ENCODE measurements at places on chromosomes 1 and 21.

DNA sequence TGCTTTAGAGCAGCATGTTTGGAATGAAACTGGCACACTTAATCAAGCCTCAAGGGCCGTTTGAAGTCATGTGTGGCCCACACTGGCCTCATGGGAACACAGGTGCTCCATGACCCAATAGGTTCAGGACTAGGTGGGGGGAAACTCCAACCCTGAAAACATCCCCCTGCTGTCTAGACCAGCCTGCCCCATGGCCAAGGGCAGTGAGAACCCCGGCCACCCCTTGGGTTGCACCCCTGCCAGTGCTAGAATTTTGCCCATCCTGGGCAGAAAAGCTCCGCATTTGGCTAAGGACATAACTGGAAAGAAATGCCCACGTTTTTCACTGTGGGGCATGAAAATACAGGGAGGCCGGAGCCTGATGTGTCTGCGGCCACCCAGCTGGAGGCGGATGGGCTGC is 6.1 kb upstream of the PTGER3 start:
- no peak for DNase-seq

GRCh38 chr1:30413606-30414005 is 309.8 kb downstream of the MATN1 start:
- DNase-seq, result no peak

GRCh38 chr1:114152508-114153260 is 985 bp downstream of the SYT6 start:
- DNase-seq, result peak; percentile 31

GRCh38 chr1:244060686-244061085 is 9.6 kb downstream of the ZBTB18 start:
- no peak for DNase-seq

GRCh38 chr1:27556781-27557595 is 47.0 kb downstream of the AHDC1 start:
- peak; percentile 97 for DNase-seq

DNA sequence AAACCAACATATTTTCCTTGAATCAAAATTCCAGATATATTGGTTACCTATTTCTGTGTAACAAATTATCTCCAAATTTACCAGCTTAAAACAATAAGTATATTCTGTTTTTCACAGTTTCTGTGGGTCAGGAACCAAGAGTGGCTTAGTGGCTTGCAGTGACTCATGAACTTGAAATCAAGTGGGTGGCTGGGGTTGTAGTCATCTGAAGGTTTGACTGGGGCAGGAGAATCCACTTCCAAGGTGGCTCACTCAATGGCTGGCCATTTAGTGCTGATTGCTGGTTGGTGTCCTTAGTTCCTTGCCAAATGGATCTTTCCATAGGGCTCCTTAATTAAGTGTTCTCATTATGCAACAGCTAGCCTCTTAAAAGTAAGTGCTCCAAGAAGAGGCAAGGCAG is 43.8 kb downstream of the ALG14 start:
- DNase-seq, result no peak

DNA sequence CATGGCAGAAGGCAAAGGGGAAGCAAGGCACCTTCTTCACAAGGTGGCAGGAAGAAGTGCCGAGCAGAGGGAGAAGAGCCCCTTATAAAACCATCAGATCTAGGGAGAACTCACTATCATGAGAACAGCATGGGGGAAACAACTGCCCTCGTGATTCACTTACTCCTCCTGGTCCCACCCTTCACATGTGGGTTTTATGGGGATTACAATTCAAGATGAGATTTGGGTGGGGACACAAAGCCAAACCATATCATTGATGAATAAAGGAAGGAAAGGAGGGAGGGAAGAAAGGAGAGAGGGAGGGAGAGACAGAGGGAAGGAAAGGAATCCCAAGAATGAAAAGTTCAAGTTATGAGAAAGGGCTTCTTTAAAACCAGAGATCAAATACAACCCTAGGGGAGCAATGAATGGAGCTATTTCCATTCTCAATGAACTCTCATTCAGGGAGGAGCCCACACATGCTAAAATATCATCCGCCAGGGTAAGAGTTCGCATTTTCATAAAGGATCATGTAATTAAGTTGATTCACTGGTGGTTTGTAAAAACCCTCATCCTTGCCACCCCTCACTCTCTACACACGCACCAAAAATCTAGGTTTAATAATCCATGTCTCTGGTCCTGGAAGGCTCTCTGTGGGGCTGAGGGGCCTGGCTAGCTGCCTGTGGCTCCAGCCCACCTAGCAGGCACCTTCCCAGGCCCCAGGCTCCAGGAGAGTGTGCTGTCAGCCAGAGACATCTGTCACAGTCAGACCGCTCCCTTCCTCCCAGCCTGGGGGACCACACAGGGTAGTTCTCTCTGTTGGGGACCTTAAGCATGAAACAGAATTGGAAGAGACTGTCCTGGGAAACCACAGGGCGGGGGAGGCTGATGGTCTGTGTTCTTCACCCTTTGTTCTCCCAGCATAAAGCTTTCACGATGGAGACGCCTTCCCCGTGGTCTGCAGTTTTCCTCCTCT is 94.0 kb downstream of the CCDC185 start:
- DNase-seq, result no peak

- DNase-seq, result no peak
These were observed 366.3 kb downstream of the TBX15 start for GRCh38 chr1:118621839-118622238.

GRCh38 chr1:117682372-117682771 is 76.5 kb downstream of the TENT5C start:
- DNase-seq, result no peak

DNA sequence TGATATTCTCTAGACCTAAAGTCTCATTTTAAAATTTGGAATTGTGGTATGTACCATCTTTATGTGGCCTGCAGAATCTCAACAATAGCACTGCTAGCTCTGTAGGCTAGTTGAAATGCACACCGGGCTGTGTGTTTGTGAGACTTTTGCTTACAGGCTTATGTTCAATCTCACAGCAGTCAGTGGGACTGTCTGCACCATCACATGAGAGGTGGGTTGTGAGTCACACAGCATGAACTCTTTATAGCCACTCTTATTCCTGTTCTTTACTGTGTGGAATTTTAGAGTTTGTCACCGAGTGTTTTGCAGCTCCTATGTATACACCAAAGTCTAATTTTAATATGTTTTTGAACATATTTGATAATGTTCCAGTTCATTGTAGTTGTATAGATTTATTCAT is 74.6 kb downstream of the RASAL2 start:
- DNase-seq, result peak; percentile 82

GRCh38 chr1:228205526-228206436 is 2.1 kb upstream of the OBSCN start:
- DNase-seq, result no peak

- DNase-seq, result no peak
These were observed 12.0 kb upstream of the KCNE2 start for GRCh38 chr21:34351786-34352241.

GRCh38 chr1:201711811-201712210 is 117.1 kb upstream of the IPO9 start:
- DNase-seq, result peak; percentile 31

DNA sequence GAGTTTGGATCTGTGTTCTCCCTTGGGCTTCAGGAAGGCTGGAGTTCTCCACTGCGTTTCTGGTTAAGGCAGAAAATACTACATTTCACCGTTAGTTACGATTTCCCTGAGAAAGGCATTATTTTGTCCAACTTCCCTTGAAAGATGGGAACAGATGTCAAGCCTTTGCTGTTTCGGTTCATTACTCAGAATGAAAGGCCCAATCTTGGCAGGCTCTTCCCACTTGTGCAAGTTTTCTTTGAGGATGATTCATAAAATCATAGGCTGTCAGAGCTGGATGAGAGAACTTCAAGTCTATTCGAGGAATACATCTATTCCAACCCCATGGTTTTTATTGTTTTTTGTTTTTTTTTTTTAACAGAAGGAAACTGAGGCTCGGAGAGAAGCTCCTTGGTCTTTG is 205.2 kb downstream of the GRIK3 start:
- DNase-seq, result peak; percentile 4

DNA sequence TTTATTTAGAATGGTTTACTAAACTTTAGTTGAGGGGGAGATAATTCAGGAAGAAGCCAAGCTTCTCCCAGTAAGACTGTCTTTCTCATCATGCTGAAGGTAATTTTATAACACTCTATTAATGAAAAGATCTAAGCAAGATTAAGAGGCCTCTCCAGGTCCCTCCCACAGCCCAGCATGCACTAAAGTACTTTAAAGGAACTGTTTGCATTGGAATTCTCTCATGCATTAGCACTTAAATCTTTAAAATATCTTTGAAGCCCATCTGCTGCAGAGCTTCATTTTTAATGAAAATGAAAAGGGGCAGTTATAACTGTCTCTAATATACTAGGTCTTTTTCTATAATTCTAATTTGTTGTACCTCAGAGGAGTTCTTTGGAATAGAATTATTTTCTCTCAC is 1379.1 kb upstream of the ADGRL4 start:
- DNase-seq, result no peak

DNA sequence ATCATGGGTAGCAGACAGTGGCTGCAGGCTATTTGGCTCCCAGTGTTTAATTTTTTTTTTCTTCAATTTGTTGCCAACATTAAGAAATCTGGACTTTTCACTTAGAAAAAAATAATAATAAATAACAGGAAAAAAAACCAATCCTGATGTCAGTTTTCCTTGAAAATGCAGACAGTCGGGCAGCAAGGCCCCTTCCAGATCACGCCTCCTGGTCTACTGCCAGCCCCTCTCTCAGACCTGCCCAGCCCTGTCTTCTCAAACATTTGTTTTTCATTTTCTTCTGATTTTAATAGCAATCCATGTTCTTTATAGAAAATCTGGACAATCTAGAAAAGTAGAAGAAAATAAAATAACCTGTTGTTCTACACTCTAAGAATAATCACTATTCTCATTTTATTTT is 15.5 kb downstream of the IFNGR2 start:
- DNase-seq, result no peak

DNA sequence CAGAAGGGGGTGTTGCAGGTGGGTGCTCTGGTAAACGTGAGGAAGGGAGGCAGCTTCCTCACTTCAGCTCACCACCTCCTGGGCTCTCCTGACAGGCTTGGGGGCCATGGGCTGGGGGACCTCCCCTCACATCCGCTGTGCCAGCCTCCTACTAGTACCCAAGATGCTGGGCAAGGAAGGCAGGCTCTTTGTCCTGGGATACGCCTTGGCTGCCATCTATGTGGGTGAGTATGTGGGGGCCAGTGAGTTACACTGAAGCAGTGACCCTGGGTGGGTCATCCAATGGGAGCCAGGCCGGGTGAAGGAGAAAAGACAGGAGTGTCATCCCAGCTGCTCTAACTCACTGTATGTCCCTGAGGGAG is 5.7 kb downstream of the DCST1 start:
- DNase-seq, result no peak
